ENCODE measurements at places on chromosomes 2 and 18. TPM values are rescaled to one million over a fixed set of nuclear protein-coding genes. Genes with fewer than 3 reads are reported as not detected.

- no peak overlapping the region for H3K4me3 ChIP-seq
- H3K4me1 ChIP-seq = no peaks in the 10 kb centered on the region
- H3K27me3 ChIP-seq = no peaks in the 10 kb centered on the region
- no peak overlapping the region for H3K27ac ChIP-seq
- no peaks in the 10 kb centered on the region for H3K36me3 ChIP-seq
- DNase-seq = no peak
Observed at GRCh38 chr2:109355192-109355843, 226.3 kb downstream of the SH3RF3 start.

AOX1 gene
- total RNA-seq = 0.69 TPM

TRPM8 gene
- not detected for total RNA-seq

C2orf66 gene
- not detected for total RNA-seq

GRCh38 chr2:43163584-43164270, 62.7 kb downstream of the ZFP36L2 start:
- H3K27ac ChIP-seq = no peak overlapping the region
- peaks cover 12% of the 10 kb centered on the region for H3K4me1 ChIP-seq
- H3K27me3 ChIP-seq = no peaks in the 10 kb centered on the region
- no peaks in the 10 kb centered on the region for H3K36me3 ChIP-seq
- no peak overlapping the region for H3K4me3 ChIP-seq

IL1B gene
- total RNA-seq = not detected

UGT1A7 gene
- total RNA-seq = not detected

TNS1 gene
- total RNA-seq = 2.0 TPM

TFCP2L1 gene
- total RNA-seq = 1.00 TPM

TTC21B gene
- 20.8 TPM for total RNA-seq

GRCh38 chr2:17818235-17818815, 2.1 kb downstream of the MSGN1 start:
- H3K4me1 ChIP-seq = no peaks in the 10 kb centered on the region
- no peak overlapping the region for H3K4me3 ChIP-seq
- no peaks in the 10 kb centered on the region for H3K36me3 ChIP-seq
- H3K27ac ChIP-seq = no peak overlapping the region
- H3K27me3 ChIP-seq = peaks cover 21% of the 10 kb centered on the region

GRCh38 chr2:171383134-171383533, 50.7 kb downstream of the METTL8 start:
- no peak overlapping the region for H3K4me3 ChIP-seq
- no peaks in the 10 kb centered on the region for H3K36me3 ChIP-seq
- DNase-seq = no peak
- no peak overlapping the region for H3K27ac ChIP-seq

DNA sequence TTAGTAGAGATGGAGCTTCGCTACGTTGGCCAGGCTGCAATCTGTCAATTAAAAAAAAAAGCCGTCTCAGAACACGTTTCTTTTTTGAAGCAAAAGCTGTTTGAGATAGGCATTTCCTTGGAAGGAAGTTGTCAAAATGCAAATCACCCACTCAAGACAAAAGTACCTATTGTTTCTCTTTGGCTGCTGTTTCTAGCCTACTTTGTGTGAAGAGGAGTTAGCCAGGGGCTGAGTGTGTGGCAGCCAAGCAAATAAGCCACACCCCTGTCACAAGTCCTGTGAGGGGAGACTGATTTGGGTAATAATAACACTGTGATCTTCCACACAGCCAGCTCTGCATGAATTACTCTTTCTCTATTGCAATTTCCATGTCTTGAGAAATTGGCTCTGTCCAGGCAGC, 47.4 kb upstream of the CDCA7 start:
- no peak for DNase-seq
- no peaks in the 10 kb centered on the region for H3K36me3 ChIP-seq
- H3K27me3 ChIP-seq = no peaks in the 10 kb centered on the region
- no peak overlapping the region for H3K4me3 ChIP-seq
- H3K27ac ChIP-seq = no peak overlapping the region

YWHAQ gene
- 263 TPM for total RNA-seq

- no peak overlapping the region for H3K27ac ChIP-seq
- H3K4me1 ChIP-seq = no peaks in the 10 kb centered on the region
- no peak overlapping the region for H3K4me3 ChIP-seq
- no peak for DNase-seq
- H3K27me3 ChIP-seq = peaks cover 49% of the 10 kb centered on the region
Observed at GRCh38 chr18:48036641-48037421, 106.4 kb upstream of the SMAD2 start.

DNA sequence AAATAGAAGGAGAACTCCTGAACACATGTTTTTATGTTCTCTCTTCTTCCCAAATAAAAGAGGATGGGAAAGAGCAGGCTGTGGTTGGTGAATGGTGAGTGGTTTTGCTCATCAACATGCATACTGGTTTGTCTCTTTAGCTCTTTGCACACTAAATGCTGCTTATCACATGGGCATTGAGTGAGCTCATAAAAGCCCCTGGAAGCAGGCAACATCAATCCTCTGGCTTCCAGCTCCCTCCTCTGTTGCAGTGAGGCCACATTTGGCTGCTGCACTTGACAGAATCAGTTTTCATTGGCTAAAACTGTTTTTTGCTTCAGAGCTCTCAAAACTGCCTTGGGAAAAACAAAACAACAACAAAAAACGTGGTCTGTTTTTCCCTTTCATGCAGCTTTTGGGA, 1308.2 kb upstream of the NRXN1 start:
- no peaks in the 10 kb centered on the region for H3K4me1 ChIP-seq
- no peak overlapping the region for H3K27ac ChIP-seq
- H3K4me3 ChIP-seq = no peak overlapping the region
- H3K36me3 ChIP-seq = no peaks in the 10 kb centered on the region
- H3K27me3 ChIP-seq = no peaks in the 10 kb centered on the region
- no peak for DNase-seq

DNA sequence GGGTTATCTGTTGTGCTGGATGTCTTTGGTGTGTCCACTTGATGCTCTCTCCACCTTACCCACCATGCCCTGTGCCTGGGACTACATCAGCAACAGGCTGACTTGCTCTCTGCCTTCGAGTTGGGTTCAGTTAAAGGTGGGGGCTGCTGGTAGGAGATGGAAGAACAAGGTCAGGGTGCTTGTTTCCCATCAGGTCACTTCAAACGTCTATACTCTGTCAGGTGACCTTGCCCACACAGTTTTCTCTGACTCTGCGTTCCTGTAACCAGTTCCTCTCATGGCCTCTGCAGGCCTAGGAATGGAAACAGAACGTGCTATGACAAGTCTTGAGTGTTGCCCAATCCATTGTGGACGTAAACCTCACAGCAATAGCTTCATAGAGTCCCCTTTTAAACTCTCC, 38.4 kb upstream of the PAPOLG start:
- no peak overlapping the region for H3K27ac ChIP-seq
- peaks cover 6% of the 10 kb centered on the region for H3K27me3 ChIP-seq
- DNase-seq = no peak
- H3K36me3 ChIP-seq = no peaks in the 10 kb centered on the region
- no peak overlapping the region for H3K4me3 ChIP-seq

DNA sequence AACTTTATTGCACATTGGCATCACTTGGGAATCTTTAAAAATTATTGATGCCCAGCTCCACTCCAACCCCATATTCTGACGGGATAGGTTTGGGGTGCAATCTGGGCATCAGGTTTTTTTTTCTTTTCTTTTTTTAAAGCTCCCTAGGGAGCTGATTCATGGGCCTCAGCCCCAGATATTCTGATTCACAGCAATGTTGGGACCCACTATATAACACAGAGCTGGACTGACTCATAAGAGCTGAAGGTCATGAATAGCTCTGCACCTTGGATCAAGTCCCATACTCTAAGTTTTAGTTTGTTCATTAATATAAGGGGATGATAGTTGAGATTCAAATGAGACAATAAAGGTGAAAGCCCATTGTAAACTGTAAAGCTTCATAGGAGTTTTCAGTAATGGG, 191.1 kb upstream of the REV1 start:
- no peak for DNase-seq
- no peak overlapping the region for H3K4me3 ChIP-seq
- H3K4me1 ChIP-seq = no peaks in the 10 kb centered on the region
- no peak overlapping the region for H3K27ac ChIP-seq

DNA sequence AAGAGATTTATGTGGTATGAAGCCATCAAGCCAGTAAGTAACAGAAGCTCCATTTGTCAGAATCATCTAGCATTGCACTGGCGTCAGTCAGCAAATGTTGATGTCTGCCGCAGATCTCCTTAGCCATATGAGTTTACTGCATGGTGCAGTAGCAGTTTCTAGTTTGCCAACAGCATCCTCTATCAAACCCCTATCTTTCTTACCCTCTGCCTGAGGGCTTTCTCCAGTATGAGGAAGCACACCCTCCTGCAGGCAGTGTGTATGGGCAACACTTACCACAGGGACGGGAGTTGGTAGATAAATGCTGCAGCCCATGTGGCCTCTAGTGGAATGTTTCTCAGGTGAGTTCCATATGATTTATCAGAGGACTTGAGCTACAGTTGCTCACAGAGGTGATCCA, 63.7 kb downstream of the EFEMP1 start:
- H3K27me3 ChIP-seq = no peaks in the 10 kb centered on the region
- no peaks in the 10 kb centered on the region for H3K36me3 ChIP-seq
- no peak overlapping the region for H3K4me3 ChIP-seq
- DNase-seq = no peak
- no peaks in the 10 kb centered on the region for H3K4me1 ChIP-seq
- H3K27ac ChIP-seq = no peak overlapping the region

RESP18 gene
- not detected for total RNA-seq

DNA sequence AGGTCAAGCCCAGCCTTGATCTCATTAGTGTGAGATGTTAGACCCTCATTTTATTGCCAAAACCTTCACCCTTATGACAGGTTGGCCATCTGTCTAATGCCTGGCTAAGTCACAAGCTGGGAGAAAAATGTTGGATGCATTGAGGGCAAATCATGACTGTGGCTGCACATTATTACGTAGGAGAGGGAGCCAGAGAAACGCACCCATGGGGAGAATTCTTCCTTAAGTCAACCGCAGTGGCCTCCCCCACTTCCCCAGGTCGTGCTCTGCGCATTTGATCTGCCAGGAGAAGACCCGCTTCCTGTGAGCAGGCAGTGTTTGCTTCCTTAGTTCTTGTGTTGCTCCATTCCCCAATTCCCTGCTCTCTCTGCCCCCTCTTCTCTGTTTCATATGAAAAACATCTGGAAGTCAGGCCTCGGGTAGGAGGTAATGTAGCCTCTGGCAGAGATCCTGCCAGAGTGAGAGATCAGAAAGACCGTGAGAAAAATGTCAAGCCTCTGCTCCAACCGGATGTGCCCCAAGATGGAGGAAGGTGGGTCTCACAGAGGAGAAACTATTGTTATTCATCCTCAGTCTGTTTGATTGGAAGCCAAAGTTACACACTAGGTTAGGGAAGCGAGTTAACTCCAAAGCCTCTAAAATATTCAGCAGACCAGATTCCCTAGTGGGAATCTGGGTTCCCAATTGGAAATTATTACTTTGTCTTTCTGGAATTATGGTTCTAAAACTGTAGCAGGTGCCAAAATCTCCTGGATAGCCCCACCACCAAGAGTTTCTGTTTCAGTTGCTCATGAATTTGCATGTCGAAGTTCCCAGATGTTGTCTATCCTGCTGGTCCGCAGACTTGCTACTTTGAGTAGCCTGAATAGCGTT, 144.3 kb upstream of the PELI1 start:
- no peak overlapping the region for H3K27ac ChIP-seq
- H3K4me1 ChIP-seq = peaks cover 2% of the 10 kb centered on the region
- H3K36me3 ChIP-seq = no peaks in the 10 kb centered on the region
- H3K4me3 ChIP-seq = no peak overlapping the region

DNA sequence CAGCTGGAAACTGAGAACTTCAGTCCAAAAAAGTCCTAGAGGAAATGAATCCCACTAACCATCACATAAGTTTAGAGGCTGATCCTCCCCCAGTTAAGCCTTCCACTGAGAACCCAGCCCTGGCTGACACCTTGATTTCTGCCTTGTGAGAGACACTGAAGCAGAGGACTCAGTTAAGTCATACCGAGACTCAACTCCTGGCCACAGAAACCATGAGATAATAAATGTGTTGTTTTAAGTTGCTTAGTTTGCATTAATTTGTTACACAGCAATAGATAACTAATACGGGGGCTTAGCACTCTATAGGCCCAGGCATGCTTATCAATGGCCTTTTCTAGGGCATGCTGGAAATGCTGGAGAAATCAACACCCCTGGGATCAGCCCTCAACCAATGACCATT, 3.4 kb upstream of the ADD2 start:
- no peak overlapping the region for H3K27ac ChIP-seq
- H3K36me3 ChIP-seq = no peaks in the 10 kb centered on the region
- no peak overlapping the region for H3K4me3 ChIP-seq

DNA sequence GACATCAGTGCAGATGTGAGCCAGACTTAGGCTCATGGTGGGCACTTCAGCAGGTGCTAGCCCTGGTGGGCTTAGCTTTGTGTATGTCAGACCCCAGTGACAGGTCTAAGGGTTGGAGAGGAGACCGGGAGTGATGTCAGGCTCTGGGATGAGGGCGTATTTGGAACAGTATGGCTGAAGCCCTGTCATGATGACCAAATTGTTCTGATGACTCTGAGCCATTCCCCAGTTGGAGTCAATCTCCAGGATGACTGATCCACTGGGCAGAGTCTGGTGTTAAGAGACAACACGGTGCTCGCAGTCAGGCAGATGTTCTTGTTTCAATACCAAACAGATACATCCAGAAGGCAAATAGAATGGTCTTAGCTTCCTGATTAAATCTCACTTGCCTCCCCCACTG, 241.5 kb downstream of the SOX11 start:
- DNase-seq = no peak
- H3K27ac ChIP-seq = no peak overlapping the region
- H3K4me3 ChIP-seq = no peak overlapping the region
- H3K4me1 ChIP-seq = no peaks in the 10 kb centered on the region
- no peaks in the 10 kb centered on the region for H3K27me3 ChIP-seq

- no peak overlapping the region for H3K27ac ChIP-seq
- H3K36me3 ChIP-seq = no peaks in the 10 kb centered on the region
- H3K27me3 ChIP-seq = no peaks in the 10 kb centered on the region
- no peaks in the 10 kb centered on the region for H3K4me1 ChIP-seq
- no peak overlapping the region for H3K4me3 ChIP-seq
Observed at GRCh38 chr2:28101123-28101522, 210.6 kb downstream of the BABAM2 start.

DNA sequence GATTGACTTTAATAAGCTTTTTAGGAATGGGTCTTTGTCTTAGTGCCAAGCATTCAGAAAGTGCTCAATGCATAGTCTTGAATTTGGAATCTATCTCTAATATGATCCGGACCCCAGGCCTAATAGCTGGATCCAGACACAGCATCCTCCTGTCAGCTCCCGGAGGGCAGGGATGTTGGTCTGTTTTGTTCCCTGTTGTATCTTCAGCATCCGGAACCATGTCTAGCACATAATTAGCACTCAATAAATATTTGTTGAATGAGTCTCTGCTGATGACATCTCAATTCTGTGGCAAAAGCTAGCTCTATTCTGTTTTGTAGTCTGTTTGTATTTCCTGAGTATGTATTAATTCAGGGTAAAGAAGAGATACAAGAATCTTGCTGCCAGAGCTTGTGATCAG, 169.1 kb downstream of the DCDC2C start:
- H3K36me3 ChIP-seq = no peaks in the 10 kb centered on the region
- no peak overlapping the region for H3K27ac ChIP-seq
- H3K4me3 ChIP-seq = no peak overlapping the region
- no peaks in the 10 kb centered on the region for H3K4me1 ChIP-seq

Measured in K562 (cell line).